ENCODE measurements at places on chromosomes 3 and 15.

DNA sequence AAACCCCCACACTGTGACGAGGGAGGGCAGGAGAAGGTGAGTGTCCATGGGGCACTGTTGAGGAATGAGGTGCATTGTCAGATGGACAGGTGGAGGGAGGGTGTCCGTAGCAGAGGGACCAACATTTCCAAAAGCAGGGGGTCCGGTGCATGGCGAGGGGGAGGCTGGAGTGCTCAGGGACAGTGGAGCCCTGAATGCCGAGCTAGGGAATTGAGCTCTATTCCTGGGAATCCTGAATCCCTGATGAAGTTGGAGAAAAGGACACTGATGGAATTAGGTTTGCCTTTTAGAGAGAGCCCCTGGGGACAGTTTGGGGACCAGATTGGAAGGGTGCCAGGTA is 7.9 kb upstream of the ANPEP start:
- H3K4me1 ChIP-seq = peaks cover 4% of the 10 kb centered on the region
- no peak overlapping the region for H3K27ac ChIP-seq
- H3K27me3 ChIP-seq = peaks cover 4% of the 10 kb centered on the region

- DNase-seq = no peak
- H3K27me3 ChIP-seq = no peaks in the 10 kb centered on the region
- H3K4me1 ChIP-seq = peaks cover 42% of the 10 kb centered on the region
- no peaks in the 10 kb centered on the region for H3K36me3 ChIP-seq
Measured at GRCh38 chr3:171873580-171873979, 30.4 kb downstream of the TMEM212 start.

DNA sequence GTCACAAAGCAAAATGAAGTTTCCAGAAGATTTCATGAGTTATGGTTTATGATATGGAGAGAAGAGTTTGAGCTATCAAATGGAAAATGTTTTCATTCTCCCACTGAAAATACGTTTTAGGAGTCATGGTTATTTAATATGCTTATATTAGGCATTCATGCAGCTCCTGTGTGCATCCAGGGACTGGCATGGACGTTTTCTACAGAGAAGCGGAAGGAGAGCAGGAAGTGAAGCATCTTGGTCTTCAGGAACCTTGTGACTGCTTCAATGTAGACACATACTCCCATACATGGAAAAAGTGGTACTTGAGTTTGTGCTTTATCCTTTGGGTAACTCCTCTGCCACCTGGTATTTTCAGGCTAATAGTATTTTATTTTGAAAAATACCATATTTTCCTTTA is 43.3 kb upstream of the TOP2B start:
- no peak overlapping the region for H3K27ac ChIP-seq
- H3K4me1 ChIP-seq = no peaks in the 10 kb centered on the region
- no peaks in the 10 kb centered on the region for H3K36me3 ChIP-seq
- H3K27me3 ChIP-seq = peaks cover 17% of the 10 kb centered on the region
- DNase-seq = no peak
- no peak overlapping the region for H3K4me3 ChIP-seq

DNA sequence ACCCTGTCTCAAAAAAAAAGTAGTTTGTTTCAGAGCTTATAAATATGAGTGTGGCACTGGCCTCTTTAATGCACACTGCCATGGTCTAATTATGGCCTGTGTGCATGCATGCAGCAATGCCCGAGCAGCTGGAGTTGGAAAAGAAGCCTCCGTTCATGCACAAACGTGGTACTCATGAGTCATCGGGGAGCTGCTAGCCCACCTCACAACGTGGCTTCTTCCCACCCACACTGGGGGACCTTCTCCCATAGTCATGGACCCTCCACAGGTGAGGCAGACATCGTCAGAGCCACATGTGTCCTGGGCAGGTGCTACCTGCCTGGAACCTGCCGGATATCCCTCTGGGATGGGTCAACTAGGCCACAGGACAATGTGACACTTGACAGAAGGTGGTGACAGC is 66.7 kb downstream of the ATP10A start:
- H3K27me3 ChIP-seq = no peaks in the 10 kb centered on the region
- H3K27ac ChIP-seq = no peak overlapping the region
- peak; percentile 39 for DNase-seq
- no peaks in the 10 kb centered on the region for H3K36me3 ChIP-seq
- no peaks in the 10 kb centered on the region for H3K4me1 ChIP-seq
- H3K4me3 ChIP-seq = no peak overlapping the region

- DNase-seq = no peak
- peaks cover 2% of the 10 kb centered on the region for H3K36me3 ChIP-seq
- peak overlapping the region; percentile 91 for H3K4me3 ChIP-seq
- H3K4me1 ChIP-seq = peaks cover 63% of the 10 kb centered on the region
- no peaks in the 10 kb centered on the region for H3K27me3 ChIP-seq
- H3K27ac ChIP-seq = peak overlapping the region; percentile 72
Measured at GRCh38 chr3:45595364-45596195, 1.0 kb downstream of the LIMD1 start.

DNA sequence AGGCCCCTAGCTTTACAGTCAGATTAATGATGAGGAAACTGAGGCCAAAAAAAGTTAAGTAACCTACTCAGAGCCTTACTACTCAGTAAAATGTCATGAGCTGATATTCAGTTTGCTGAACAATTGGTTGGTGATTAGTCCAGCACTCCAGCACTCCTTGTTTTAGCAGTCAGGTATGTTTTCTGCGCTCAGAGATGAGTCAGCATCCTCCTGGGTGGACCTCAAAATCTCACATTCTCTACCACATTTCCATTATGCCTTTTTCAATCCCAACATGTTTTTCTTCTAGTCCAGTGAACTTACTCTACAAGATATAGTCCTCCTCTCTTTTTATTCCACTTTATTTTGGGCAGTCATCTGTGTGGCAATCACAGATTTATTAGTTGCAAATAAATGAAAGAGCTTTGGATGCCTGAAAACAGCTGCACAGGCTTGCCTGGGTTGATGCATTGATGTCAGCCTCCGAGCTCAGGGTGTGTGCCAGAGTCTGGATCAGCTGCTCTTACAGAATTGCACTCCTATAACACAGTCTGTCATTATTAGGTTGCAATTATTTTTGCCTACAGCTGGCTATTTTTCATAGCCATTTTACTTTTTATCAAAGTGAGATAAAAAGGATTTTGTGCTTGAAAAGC is 133.2 kb downstream of the ARPP21 start:
- H3K27me3 ChIP-seq = no peaks in the 10 kb centered on the region
- no peaks in the 10 kb centered on the region for H3K36me3 ChIP-seq
- H3K27ac ChIP-seq = no peak overlapping the region
- H3K4me1 ChIP-seq = no peaks in the 10 kb centered on the region
- no peak overlapping the region for H3K4me3 ChIP-seq
- DNase-seq = no peak

DNA sequence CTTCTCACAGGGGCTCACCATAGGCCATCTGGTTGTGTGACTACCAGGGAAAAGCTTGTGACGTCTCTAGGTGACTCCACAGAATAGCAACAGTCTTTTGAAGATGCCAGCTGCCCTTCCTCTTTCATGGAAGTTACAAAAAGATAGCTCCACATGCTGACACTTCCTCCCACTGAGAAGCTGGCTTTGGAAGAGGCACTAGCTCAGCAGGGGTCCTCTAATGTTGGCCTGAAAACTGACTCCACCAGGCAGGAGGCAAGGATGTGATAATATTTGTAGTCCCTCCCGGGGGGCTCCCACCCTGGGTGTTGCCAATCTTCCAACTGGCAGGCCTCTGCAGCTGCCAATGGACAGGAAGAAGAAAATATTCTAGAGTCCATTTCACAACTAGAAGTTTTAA is 343.5 kb downstream of the NEK10 start:
- no peak overlapping the region for H3K4me3 ChIP-seq
- no peaks in the 10 kb centered on the region for H3K36me3 ChIP-seq
- H3K27me3 ChIP-seq = no peaks in the 10 kb centered on the region
- DNase-seq = no peak
- no peaks in the 10 kb centered on the region for H3K4me1 ChIP-seq
- H3K27ac ChIP-seq = no peak overlapping the region
